Mesenchymal stem cell (in vitro differentiated cells and primary cell): ENCODE measurements at places on chromosomes 2 and 18.

- DNase-seq = peak; percentile 18
Observed at GRCh38 chr2:54353216-54353615, 97.2 kb upstream of the TSPYL6 start.

GRCh38 chr2:218852911-218853667 is 6.5 kb upstream of the WNT6 start:
- peak; percentile 44 for DNase-seq

DNA sequence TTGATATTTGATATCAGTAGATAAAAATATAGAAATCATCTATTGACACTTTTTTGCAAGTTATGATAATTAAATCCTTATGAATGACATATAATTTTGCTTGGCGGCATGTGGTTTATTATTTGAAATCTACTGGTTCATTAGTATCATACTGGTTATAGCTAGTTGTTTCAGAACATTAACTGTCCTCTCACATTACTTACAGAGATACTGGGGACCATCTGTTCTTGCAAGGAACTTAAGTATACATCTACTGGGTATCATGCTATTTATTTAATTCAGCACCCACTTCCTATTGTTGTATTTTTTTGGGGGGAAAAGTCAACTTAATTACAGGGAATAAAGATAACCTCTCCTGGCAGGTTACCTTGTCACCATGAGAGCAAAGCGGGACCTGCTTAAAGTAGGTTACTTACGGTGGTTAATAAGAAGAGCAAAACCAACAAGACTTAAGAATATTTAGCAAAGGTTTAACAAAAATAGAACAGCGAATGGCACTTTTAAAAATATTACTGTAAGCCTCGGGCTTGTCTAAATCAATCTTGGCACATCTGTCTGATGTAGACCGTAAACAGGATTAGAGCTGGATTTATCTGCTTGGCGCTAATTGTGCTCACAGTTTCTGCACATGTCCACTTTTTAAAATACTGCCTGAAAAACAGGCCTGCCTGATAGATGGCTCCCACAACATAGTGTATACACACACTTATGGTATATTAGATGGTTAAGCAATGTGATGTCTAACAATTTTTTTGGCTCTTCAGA is 41.8 kb downstream of the CERKL start:
- DNase-seq = no peak

DNA sequence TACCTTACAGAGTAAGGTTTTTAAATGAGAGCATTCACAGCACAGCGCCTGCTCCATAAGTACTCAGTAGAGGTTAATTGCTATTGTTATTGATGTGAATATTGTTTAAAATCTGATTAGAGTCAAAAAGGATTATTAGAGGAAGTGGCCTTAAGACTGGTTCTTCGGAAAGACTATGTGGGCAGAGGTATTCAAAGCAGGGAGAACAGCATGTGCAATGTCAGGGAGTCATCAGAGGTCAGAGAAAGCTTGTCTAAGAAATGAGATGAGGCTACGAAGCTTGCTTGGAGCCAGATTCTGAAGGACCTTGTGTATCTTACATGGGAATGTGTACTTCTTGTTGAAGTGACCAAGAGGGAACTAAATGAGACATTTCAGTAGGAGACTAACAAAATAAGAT is 49.8 kb downstream of the PMS1 start:
- DNase-seq = no peak

- no peak for DNase-seq
Observed at GRCh38 chr2:141523199-141523598, 607.6 kb downstream of the LRP1B start.
